ENCODE measurements at places on chromosomes 1 and 21.

- no peak for DNase-seq
These were observed 87.4 kb upstream of the TMEM51 start for GRCh38 chr1:15066191-15066590.

DNA sequence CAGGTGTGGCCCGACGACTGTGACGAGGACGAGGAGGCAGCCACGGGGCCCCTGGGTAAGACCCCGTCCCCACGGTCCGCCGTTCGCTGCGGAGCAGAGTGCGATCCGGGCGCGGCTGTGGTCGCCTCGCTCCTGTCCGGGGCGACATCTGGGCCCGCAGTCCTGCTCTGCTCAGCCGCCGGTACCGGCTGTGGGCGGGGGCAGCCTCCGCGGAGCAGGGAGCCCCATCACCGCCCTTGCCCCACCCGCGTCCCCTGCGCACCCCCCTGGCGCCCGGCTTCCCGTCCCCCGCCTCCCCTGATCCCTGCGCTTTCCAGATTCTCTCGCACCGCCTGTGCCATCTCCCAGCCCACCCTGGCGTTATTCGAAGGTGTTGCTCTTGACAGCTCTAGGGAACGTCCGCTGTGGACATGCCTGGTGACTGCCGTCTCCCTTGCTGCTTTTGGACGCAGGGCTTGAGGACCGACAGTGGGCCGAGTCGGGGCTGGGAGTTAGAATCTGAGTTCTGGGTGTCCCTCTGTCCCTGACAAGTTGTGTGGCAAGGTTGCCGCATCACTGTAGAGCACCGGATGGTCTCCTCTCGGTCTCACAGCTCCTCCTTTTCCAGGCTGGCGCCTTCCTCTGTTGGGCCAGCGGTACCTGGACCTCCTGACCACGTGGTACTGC, 596 bp downstream of the TOR3A start:
- peak; percentile 4 for DNase-seq

DNA sequence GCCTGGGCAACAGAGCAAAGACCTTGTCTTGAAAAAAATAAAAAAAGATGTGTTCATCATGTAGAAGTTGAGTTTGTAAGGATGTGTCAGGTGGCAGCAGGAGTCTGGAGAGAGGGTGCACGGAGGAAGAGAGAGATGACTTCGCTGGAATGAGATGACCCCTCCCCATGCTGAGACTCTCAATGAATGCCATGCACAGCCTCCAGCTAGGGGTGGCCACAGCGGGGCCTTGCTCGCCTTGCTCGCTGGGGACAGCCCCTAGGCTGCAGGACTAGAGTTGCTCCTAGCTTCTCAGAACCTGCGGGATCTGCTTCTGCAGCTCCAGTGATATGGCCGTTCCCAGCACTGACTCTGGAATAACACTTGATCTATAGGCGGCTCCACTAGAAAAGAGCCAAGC, 6.6 kb upstream of the C2CD2 start:
- DNase-seq, result no peak

DNA sequence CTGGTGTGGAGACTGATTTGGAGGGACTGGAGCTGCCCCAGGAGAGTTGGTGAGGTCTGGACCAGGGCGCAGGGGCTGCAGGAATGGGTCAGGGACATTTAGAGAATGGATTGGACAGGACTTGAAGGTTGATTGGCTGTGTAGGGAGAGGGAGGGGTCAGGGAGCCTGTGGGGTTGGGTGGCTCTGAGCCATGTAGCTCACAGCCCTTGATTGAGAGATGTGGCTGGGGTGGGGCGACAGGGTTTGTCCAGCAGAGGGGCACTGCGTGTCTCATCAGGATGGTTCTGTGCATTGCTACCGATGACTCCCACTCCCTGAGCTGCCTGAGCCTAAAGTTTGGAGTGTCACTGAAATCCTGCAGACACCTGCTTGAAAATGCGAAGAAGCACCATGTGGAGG, 12.1 kb downstream of the AZIN2 start:
- DNase-seq, result no peak

- no peak for DNase-seq
These were observed 93.0 kb upstream of the TTC34 start for GRCh38 chr1:2894381-2895041.

GRCh38 chr1:24775916-24776315, 30.7 kb downstream of the CLIC4 start:
- DNase-seq, result no peak

DNA sequence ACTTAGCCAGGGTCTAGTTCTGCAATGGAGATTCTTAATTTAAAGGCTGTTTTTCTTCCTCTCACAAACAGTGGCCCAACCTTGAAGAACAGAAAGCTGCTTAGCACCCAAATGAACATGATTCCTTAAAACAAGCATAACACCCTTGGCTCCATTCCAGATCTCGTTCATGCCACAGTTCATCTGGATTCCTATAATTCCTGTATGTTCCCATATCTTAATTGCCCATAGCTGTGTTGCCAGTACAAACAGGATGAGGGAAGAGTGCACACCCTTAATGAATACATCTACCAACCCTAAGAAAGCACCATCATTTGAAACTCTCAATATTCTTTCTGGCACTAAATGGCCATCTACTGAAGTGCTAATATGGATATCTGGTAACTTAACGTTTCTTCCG, 45.5 kb downstream of the TGFB2 start:
- peak; percentile 60 for DNase-seq

DNA sequence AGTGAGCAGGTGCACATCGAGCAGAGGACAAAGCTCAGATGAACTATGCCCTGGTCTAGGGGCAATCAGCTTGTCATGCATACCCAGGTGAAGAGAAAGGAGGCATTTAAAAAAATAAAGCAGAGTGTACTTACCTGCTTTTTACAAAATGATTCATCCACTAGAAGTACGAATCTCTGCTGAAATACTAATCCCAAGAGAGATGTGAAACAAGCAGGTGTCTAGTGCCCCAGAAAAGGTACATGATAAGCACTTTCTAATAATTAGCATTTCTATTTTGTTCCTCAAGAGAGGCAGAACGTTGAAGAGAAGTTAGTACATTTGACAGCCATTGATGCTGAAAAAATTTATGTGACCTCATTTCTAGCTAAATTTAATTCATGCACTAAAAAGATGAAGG, 31.1 kb downstream of the CHODL start:
- DNase-seq, result no peak

DNA sequence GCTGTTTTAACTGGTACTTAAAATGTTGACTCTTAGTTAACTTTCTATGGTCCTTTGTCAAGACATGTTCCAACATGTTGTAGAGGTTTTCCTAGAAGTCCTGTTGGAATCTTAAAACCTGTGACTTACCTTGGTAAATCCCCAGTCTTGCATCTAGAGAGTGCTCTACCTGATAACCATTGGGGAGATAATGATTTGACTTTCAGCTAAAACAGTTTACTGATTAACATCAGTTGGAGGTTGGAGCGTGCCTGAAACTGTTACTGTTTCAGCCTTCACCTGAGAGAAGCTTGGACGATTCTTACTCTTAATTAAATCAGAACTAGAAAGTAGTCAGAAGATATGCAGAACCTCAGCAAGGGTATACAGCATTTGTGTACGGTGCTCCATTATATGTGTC, 8.8 kb downstream of the MDM4 start:
- DNase-seq, result no peak

DNA sequence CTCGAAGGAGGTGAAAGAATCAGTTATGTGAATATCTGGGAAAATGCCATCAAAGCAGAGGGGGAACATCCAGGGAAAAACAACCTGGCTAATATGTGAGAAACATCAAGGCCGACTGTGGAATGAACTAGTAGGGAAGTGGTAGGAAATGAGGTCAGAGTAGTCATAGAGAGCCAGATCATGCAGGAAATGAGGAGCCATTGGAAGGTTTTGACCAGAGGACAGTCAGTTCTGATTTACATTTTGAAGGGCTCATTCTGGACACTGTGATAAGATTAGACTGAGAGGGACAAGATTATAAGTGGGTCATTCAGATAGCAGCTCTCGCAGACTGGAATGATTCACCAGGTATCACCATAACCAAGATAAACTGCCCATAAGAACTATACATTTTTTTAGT, 63.7 kb downstream of the SYT14 start:
- DNase-seq, result no peak

GRCh38 chr1:233328142-233328921, 808 bp downstream of the MAP3K21 start:
- peak; percentile 19 for DNase-seq

DNA sequence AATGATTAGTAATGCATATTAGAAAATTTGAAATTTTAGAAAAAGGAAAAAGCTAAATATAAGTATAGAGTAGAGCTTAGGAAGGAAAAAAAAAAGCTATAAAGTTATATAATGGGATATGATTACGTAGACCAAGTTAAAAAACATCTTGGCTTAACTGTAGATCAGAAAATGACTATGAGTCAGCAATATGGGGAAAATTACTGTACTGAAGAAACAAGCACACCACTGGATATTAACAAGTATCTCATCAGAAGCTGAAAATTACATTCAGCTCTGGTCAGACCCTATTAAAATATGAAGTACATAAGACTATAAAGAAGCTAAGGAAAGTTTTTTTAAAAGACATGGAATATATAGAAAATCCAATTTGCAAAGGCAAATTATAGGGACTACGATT, 19.5 kb downstream of the DNAJC8 start:
- no peak for DNase-seq

DNA sequence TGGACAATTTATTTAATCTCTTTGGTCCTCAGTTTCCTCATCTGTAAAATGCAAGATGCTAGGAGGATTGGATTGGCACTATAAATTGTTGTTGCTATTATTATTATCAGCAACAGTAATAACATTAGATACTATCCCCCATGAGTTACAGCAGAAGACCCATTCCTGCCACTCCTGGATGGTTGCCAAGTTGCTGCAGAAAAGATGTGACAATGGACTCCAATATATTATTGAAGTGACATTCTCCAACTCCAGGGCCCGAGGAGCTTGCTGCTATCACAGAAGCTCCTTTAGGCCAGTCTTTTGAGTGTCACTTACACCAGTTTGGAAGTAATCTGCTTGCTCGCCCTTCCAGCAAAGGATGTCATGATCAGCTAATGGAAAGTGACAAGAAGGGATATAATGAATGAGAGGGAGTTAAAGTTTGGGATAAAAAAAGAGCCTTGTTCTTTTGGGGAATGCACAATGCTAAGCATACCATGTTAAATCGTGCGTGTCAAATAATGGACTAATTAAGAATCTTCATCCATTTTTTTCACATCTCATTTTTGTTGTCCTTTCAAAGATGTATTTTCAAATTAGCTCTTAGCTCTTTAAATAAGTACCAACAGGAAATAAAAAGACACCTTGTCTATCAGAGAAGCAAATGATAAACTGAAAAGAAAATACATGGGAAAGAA, 19.5 kb upstream of the PROX1 start:
- DNase-seq, result no peak

DNA sequence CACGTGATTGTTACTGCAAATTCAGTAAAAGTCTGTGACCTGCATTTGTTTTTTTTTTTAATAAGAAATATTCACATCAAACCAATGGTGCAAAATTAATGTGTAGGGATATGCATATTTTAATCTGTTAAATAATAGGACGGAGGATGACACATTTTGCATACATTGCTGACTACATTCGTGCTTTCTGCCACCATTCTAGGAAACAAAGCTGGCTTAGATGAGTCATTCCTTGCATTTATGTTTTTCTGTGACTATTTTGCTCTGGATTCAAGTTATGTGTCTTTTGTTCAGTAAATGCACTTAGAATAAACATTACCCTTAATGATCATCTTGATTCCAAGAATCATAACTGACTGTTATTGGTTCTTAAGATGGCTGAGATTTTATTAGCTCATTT, 23.9 kb upstream of the CYYR1 start:
- no peak for DNase-seq

GRCh38 chr1:16348414-16349182, 3.7 kb downstream of the FBXO42 start:
- peak; percentile 65 for DNase-seq

- DNase-seq, result no peak
These were observed 18.2 kb upstream of the PTGFRN start for GRCh38 chr1:116891396-116892079.

DNA sequence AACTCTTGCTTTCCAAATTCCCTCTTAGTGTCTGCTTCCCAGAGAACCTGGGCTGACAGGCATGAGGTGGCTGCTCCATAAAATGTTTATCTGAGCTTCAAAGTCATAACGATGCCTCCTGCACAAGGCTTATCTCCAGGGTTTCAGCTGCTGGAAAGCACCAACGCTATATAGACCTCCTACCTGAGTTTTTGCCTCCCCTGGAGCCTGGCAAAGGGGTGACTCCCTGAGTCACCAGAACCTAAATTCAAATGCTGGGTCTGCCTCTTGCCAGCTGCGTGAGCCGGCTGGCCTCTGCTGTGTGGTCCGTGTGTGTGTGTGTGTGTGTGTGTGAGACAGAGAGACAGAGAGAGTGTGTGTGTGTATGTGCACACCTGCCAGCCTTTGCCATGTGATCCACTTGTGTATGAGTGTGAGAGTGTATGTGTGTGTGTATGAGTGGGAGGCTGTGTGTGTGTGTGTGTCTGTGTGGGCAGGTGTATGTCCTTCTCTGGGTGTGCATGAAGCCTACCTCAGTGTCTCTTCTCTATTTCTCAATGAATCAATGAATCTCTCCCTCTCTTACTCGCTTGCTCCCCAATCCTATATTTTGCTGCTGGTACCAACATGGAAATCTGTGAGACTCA, 714.9 kb downstream of the MATN1 start:
- DNase-seq, result no peak

DNA sequence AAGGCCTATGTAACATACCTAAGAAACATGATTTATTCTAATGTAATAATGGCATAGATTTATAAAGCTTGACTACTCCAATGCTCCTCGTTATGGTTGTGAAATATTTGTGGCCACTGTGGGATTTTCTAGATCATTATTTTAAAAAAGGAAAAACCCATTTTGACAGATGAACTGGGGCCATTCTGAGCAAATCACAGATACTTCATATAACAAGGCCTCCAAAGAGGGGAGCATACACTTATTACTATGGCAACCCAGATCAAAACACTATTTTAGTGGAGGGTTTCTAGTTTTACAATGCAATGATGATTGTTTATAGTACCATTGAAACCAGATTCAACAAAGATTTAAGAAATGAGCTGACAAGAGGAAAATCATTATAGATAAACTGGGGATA, 346.6 kb downstream of the ZNF326 start:
- DNase-seq, result no peak

- DNase-seq, result no peak
These were observed 28.3 kb upstream of the BTG2 start for GRCh38 chr1:203276916-203277545.

- peak; percentile 36 for DNase-seq
These were observed 14.1 kb upstream of the DEGS1 start for GRCh38 chr1:224168859-224169380.

- no peak for DNase-seq
These were observed 164.1 kb downstream of the USP25 start for GRCh38 chr21:15893902-15894301.

DNA sequence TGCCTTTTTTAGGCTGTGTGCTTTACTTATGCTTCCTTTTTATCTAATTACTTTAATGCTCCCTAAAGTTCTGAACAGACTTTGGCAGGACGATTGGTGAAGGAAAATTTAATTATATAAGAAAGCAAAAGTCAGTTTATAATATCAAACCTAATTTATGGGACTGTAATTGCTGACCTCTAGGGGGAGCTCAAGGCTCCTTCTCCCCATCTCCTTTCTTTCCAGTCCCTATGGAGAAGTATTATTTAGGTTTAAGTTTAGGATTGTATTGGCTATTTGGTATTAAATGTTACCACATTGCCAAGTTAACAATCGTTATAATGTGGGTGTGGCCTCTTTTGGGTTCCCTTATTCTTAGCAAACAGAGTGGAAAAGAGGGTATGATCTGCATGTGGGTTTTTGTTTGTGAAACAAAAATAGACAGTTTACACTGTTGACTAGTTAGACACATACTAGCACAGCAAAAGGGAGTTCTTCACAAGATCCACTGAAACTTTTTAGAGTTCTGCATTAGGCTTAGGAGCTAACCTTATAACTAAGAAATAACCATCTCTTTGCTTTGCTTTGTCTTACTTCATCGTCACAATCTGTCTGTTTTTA, 48.2 kb upstream of the TNFSF4 start:
- DNase-seq, result peak; percentile 41

Data from LoVo (cell line).